ENCODE measurements at places on chromosomes 12 and 14.

DNA sequence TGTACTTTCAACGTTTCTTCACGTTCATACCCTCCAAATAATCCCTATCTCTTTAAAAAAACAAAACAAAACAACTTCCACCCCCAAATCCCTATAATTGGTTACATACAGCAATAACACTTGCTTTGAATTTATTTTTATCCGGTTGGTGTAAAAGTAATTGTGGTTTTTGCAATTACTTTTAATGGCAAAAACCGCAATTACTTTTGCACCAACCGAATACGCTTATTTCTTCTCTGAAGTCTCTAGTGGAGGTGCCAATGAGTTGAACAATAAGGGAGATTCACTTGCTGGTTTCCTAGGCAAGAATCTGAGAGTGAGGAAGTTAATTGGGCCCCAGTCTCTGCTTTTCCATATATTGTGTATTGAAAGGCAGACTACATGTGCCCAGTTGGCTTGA lies 133.3 kb downstream of the DACT1 start:
- DNase-seq: no peak

DNA sequence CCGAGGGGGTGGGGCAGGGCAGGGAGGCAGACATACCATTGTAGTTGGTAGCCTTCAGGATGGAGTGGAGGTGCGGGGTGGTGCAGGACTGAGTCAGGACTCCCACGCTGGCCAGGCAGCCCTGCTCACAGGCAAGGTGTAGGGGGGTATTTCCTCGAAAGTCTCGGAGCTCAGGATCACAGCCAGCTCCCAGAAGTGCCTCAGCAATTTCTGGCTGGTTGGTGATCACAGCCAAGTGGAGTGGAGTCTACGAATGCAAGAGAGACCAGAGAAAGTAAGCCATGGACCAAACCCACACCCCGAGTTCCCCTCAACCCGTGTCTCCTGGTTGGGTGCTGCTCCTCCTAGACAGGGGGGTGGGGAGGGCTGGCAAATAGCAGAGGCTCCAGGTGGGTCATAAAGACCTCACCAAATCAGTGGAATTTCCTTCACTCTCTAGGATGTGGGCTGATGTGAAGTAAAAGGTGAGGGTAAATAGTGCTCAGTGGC lies 1.4 kb downstream of the NFKBIA start:
- no peak for DNase-seq

DNA sequence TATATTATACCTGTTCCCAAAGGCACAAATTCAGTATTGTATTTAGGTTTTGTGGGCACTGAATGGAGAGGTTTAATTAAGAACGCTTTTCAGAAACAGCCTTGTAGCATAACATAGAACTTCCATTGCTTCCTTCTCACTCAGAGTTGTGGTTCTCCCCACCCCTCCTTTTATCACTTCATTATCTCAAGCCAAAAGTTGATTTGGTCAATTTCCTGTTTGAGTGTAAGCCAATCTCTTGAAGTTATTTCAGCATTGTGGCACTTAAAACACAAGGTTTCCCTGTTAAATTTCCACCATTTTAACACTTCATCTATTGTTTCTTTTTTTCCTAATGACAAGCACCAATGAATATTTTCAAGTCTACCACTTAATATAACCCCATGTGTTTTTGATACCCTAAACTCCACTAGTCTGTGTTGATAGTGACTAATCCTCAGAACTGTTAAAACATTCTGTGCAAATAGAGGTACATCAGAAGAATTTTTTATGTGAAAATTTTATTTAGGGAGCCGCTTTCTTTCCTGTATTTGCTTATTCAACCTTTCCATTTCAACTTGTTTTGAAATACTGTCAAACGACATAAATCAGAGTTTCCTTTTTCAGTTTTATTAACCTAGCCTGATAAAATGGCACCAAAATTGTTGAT lies 340.1 kb downstream of the BCAT1 start:
- no peak for DNase-seq

DNA sequence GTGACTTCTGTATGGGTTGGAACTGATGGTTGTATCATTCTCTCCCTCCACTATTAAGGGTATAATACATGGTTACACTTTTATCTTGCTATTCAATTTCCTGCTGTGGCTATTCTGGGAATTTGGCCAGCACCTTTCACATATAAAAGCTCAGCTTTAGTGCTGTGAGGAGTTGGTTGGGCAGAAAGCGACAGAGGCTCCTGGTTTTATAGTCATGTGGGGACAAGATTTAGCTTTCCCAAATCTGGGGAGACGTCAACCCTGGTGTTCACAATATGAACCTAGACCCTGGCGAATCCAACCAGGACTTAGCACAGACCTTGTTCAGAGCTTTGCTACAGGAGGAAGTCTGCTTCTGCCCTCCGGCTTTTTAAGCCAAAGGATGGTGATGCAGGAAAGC lies 36.5 kb downstream of the FOS start:
- no peak for DNase-seq

DNA sequence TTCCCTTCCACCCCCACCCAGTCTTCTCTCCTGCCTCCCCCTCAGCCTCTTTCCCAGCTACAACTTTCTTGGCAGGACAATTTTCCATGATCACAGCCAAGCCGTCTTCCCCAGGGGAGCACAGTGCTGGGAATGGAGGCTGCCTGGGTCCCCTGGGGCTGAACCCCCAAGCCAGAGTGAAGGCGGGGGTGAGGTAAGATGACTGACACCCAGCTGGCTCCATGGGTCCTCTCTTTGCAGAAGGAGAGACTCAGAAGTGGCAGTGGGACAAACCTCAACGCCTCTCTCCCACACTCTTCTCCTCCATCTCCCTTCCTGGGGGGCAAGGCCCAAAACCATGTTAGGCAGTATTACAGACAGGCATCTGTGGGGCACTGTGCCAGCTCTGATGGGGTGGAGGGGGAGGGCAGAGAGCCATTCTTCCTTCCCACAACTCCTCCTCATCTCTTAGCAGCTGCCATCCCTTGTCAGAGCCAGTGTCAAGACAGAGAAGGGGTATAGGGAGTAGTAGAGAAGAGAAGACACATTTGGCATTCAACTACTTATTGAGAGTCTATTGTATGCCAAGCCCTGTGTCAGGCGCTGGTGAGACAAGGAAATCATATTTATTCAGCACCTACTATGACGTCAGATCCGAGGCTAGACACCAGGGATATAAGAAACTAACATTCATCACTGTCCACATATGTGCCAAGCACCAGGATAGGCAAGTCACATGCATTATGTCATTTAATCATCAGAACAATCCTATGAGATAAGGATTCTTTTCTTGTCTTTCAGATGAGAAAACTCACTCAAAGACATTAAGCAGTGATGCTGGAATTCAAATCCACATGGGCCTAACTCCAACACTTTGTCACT lies 3.6 kb downstream of the ITGA7 start:
- DNase-seq: no peak

- no peak for DNase-seq
Observed at GRCh38 chr12:46442239-46442638, 69.7 kb upstream of the SLC38A2 start.

DNA sequence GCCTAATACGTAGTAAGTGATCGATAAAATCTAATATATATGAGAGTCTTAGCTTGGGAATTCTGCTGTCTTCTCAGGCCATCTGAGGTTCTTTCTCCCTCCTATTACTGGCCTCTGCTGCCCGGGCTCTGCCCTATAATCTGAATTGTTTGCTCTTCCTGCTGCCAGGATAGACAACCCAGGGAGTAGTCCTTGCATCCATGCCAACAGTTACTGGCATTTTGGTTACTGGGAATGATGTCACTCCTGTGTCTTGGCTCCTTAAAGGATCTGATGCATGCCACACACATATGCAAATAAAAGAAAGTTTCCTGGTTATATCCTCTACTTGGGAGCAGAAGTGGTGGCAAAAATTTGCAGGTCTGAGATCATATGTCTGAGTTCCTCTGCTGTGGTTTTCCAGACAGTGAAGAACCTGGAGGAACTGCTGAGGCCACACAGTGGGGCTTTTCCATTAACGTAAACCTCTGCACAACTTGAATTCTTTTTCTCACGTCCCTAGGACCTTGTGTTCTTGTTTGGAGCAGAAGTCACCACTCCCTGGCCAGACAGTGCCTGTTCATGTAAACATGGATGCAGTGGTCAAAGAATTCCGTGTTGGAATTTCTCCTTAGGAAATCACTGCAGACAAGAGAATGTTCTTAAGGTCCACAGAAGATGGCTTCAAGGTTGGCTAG lies 320.6 kb upstream of the TBX3 start:
- no peak for DNase-seq

- DNase-seq: no peak
Observed at GRCh38 chr14:100730581-100730980, 3.9 kb downstream of the DLK1 start.

- no peak for DNase-seq
Observed at GRCh38 chr14:77120771-77121743, 20.5 kb downstream of the ZDHHC22 start.

DNA sequence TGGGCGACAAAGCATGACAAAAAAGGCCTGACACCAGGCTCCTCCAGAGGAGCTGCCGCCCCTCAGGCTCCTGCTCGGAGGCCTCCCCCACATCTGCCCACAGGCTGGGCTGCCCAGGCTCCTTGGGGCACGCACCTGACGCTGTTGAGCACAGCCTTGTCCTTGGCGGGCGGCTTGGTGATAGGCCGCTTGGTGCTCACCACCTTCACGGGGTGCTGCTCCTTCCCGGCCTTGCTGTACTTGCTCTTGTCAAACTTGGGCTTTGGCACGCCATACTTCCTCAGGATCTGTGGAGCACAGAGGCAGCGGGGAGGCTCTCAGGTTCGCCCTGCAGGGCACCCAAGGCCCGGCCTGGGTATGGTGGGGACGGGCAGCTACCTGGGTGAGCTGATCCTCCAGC lies 53.4 kb downstream of the TRAFD1 start:
- no peak for DNase-seq

- no peak for DNase-seq
Observed at GRCh38 chr12:57261428-57261865, 10.5 kb upstream of the STAC3 start.

DNA sequence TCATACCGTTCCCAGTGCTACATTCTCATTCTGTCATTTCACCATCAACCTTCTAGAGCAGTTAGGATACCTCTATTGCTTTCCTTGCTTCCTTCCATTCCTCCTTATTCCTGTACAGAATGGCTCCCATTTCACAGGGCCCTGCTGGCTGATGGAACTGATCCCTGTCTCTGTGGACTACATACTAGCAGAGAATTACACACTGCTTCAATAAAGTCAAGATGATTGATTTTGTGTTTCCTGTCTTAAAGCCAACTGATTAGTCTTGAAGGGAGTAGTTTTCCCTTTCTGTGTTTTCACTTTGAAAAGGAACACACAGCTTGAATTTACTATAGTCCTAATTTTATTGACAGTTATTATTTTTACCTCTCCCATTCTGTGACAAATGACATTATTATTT lies 130.1 kb downstream of the ST8SIA1 start:
- no peak for DNase-seq

Measured in vagina (tissue), 2 donors.